NCI-H1436 (cell line): ENCODE measurements at places on chromosomes 5 and 9.

GRCh38 chr9:126854734-126855133 lies 5.7 kb upstream of the ZBTB34 start:
- no peak for DNase-seq

GRCh38 chr5:78887384-78888118 lies 97.6 kb downstream of the ARSB start:
- DNase-seq, result no peak

- DNase-seq, result no peak
Measured at GRCh38 chr5:11234501-11234911, 473.5 kb upstream of the DAP start.

- DNase-seq, result no peak
Measured at GRCh38 chr9:112187404-112187803, 12.3 kb upstream of the SUSD1 start.

- no peak for DNase-seq
Measured at GRCh38 chr5:54643685-54644106, 126.1 kb downstream of the SNX18 start.

- DNase-seq, result no peak
Measured at GRCh38 chr5:29051509-29051908, 2013.1 kb upstream of the CDH9 start.

DNA sequence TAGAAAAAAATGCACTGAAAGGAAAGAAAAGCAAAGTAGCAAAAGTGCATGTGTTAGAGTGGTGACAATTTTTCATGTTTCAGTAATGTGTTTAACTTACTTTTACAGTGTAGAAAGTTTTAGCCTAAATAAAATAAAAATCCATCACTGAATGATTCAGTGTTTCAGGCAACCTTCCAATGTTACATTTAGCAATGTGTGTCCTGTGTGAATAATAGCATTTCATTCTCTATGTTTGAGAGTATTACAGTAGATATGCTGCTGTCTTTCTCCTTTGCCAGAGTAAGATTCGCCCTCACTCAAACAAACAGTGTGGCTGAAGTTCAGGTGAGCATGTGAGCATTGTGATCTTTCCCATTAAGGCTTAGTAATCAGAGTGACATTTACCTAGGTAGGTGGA lies 171.1 kb downstream of the TARS1 start:
- DNase-seq, result no peak

- no peak for DNase-seq
Measured at GRCh38 chr5:158635565-158635964, 464.2 kb downstream of the EBF1 start.

DNA sequence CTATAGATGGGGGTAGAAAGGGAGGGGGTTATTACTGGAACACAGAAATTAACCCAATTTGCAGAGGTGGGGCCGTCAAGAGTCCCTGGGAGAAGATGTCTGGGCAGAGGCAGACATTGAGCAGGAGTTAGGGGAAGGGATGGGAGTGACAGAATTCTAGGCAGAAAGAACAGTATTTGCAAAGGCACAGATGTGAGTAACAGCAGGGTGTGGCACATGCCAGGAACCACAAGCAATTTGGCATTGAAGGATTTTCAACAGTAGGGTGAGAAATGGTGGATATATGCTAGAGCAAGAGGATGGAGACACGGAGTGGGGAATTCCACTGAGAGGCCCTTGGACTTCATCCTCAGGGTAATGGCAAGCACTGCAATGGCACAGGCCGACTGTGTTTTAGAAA lies 71.6 kb upstream of the FRRS1L start:
- no peak for DNase-seq

GRCh38 chr5:8767746-8768145 lies 778.1 kb downstream of the SEMA5A start:
- DNase-seq, result no peak
